Mesothelial cell of epicardium (in vitro differentiated cells): ENCODE measurements at places on chromosomes 11 and 22.

GRCh38 chr22:28973352-28973751, 88.3 kb downstream of the C22orf31 start:
- H3K27ac ChIP-seq: peak overlapping the region; percentile 82

- H3K27me3 ChIP-seq: no peaks in the 10 kb centered on the region
- no peak overlapping the region for H3K27ac ChIP-seq
- DNase-seq: no peak
- peaks cover 11% of the 10 kb centered on the region for H3K4me1 ChIP-seq
These were observed 135.8 kb downstream of the TRIM44 start for GRCh38 chr11:35798423-35798822.

- DNase-seq: no peak
- H3K36me3 ChIP-seq: peaks cover 12% of the 10 kb centered on the region
- H3K4me3 ChIP-seq: no peak overlapping the region
- no peak overlapping the region for H3K27ac ChIP-seq
- peaks cover 6% of the 10 kb centered on the region for H3K4me1 ChIP-seq
These were observed 51.4 kb downstream of the COPB1 start for GRCh38 chr11:14448240-14448639.

DNA sequence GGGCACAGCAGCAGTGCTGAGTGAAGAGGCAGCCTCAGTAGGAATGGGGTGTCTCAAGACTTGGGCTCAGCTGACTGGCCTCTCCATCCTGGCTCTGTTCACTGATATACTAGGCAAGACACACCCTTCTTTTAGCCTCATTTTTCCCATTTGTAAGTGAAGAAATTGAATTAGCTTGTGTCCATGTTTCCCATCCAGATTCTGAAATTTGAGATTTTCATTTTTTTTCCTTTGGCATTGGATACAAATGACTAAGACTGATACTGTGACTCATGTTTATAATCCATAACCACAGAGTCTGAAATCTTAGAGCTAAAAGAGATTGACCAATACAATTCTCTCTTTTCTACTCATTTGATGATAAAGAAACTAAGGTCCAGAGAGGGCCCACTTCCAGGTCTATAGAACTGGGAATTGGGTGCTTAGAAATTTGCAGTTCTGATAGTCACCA, 110.9 kb downstream of the KCNC1 start:
- DNase-seq: no peak
- H3K36me3 ChIP-seq: no peaks in the 10 kb centered on the region
- H3K4me1 ChIP-seq: no peaks in the 10 kb centered on the region
- H3K4me3 ChIP-seq: no peak overlapping the region
- no peak overlapping the region for H3K27ac ChIP-seq
- no peaks in the 10 kb centered on the region for H3K27me3 ChIP-seq

GRCh38 chr11:115751243-115752015, 247.2 kb upstream of the CADM1 start:
- no peaks in the 10 kb centered on the region for H3K36me3 ChIP-seq
- DNase-seq: no peak
- H3K4me3 ChIP-seq: no peak overlapping the region
- H3K27me3 ChIP-seq: peaks cover 70% of the 10 kb centered on the region

DNA sequence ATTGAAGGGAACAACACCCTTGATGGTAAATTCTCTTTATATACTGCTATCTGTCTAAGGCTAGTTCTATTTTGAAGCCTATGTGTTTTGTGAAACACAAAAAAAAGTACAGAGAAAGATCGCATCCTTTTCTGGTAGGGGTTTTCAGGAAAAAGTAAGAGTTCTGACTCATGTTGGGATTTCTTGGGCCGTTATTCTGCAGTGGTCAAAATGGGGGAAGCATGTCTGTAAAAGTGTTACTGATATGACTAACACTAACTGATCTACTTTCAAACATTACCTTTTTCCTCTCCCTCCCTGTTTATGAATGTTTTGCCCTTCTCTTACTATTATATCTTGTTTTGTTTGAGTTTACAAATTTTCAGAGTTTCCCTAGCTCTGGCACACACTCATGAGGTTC, 53.9 kb downstream of the CTNND1 start:
- H3K27ac ChIP-seq: no peak overlapping the region
- H3K4me3 ChIP-seq: no peak overlapping the region
- no peaks in the 10 kb centered on the region for H3K27me3 ChIP-seq
- H3K36me3 ChIP-seq: peaks cover 45% of the 10 kb centered on the region
- no peaks in the 10 kb centered on the region for H3K4me1 ChIP-seq
- no peak for DNase-seq
